Stimulated activated CD4-positive, alpha-beta T cell treated with anti-CD3 and anti-CD28 coated beads, Interleukin-2, amount 100 ng/mL, for 48 hours (primary cell): ENCODE measurements at places on chromosomes 11 and 22.

- DNase-seq: no peak
Observed at GRCh38 chr11:7004482-7004881, 15.7 kb downstream of the ZNF214 start.

DNA sequence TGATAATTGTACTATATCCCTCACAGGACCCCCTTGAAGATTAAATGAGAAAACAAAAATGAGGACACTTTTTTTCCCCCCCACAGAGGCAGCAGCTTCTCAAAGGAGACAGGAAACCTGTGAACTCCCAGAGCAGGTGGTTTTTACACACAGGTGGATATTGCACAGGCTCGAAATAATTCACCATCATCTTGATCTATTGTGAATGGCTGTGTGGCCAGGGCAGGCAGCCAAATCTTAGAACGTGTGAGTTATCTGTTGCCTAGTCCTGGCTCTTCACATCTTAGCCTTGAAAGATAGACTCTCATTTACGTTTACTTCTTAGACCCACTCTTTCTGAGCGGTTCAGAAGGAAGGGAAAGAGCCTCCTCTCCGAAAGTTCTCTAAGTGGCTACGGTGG is 23.5 kb downstream of the PPFIBP2 start:
- DNase-seq: no peak

- no peak for DNase-seq
Observed at GRCh38 chr11:75945446-75945845, 130.4 kb downstream of the UVRAG start.

DNA sequence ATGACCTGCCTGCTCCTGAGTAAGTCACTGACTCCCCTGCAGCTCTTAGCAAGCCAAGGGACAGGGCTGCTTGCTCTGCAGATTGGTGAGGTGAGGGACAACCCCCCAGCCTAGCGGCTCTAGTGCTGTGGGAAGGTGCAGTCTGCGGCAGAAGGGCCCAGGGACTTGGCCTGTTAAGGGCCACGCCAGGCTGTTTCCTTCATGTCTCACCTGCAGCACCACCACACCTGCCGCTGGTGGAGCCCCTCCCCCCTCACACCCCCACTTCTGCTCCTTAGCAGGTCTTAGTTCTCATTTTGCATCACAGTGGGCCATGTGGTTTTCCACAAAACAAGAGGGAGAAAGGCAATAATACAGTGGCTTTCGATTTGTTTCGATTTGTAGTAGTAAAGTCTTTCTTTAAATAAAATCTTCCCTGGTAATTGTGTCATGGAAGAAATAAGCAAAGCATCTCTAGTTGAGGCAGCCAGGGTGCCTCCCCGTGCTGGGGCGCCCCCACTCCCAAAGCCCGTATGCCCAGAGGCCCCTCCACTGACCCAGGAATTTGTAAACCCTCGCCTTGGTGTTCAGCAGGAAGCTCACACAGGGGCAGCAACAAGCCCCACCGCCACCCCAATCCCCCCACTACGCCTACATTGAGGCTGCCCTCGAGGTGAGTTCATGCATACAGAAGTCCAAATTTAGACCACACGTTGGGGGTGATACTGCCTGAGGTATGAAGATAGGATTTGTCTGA is 86.5 kb upstream of the CLDN5 start:
- DNase-seq: peak; percentile 19

- DNase-seq: no peak
Observed at GRCh38 chr11:61543606-61544306, 35.2 kb downstream of the LRRC10B start.

- DNase-seq: no peak
Observed at GRCh38 chr11:133215596-133216230, 316.6 kb downstream of the OPCML start.

DNA sequence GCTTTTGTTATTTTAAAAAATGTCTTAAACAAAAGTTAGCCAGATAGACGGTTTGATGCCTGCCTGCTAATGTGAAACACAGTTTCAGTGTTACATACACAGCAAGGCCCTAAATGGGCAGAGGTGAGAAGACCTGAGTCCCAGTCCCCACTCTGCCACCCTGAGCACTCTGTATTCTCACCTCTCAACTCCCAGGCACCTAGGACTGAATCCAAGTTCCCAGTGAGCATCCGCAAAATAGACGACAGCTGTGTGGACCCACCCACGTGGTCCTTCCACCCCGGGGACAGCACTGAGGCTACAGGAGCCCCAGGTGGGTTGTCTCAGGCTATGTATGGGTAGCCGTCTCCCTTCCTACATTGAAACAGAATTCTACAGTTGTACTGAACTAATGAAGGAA is 111.5 kb downstream of the RPL27A start:
- no peak for DNase-seq

DNA sequence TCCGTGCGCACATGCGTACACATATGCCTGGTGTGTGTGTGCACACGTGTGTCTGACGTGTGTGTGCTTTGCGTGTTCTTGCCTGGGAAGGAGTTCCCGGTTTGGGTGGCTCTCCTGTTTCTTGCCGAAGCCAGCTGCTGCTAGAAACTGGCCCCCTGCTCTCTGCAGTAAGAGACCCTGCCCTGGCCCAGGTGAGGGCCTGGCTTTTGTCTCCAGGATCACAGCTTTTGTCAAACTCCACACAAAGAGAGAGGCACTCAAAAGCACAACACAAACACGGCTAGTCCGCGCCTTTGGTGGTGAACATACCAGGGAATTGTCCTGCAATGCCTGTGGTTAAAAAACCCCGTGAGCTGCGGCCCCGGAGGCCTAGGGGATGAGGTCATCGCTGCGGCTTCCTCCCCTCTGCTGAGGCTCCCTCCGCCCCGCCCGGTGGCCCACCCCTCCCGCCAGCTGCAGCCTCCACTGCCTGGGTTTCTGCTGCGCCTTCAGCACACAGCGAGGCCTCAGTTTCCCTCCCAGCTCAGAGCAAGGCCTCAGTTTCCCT is 88.9 kb downstream of the KCNQ1 start:
- DNase-seq: no peak

GRCh38 chr11:33635161-33635560 is 65.5 kb downstream of the C11orf91 start:
- DNase-seq: no peak

- no peak for DNase-seq
Observed at GRCh38 chr11:17770048-17770652, 35.6 kb downstream of the KCNC1 start.

DNA sequence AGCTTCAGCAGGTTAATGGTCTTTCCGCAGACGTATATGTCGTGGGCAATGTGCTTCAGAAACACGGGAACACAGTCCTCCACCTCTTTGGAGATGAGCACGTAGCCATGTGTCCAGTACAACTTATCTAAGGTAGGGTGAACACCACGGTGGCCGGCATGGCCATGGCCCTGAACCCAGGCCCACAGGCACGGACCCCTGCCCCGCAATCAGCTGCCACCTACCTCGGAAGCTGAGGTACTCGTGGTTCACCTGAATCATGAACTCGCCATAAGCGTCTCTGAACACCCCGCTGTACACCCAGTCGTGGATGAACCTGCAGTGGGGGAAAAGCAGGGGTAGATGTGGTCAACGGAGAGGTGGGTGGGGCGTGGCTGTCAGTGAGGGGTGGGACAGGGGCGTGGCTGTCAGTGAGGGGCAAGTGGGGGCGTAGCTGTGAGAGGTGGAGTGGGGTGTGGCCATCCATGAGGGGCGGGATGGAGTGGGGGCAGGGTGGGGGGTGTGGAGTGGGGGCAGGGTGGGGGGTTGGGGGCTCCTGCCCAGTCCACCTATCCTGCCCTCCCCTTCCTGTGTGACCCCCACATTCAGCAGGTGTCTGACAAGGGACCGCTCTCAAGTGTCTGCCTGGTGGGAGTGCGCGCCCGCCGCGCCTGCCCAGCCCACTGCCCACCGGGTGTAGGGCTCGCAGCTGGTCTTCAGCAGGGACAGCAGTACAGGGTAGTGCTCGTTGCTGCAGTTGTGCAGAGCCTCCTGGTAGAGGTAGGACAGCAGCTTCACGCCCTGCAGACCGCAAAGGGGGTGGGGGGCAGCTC is 18.6 kb downstream of the TUBGCP6 start:
- no peak for DNase-seq

- no peak for DNase-seq
Observed at GRCh38 chr22:39106326-39106725, 9.3 kb downstream of the APOBEC3H start.

GRCh38 chr11:12402025-12402424 is 24.7 kb downstream of the PARVA start:
- DNase-seq: no peak

DNA sequence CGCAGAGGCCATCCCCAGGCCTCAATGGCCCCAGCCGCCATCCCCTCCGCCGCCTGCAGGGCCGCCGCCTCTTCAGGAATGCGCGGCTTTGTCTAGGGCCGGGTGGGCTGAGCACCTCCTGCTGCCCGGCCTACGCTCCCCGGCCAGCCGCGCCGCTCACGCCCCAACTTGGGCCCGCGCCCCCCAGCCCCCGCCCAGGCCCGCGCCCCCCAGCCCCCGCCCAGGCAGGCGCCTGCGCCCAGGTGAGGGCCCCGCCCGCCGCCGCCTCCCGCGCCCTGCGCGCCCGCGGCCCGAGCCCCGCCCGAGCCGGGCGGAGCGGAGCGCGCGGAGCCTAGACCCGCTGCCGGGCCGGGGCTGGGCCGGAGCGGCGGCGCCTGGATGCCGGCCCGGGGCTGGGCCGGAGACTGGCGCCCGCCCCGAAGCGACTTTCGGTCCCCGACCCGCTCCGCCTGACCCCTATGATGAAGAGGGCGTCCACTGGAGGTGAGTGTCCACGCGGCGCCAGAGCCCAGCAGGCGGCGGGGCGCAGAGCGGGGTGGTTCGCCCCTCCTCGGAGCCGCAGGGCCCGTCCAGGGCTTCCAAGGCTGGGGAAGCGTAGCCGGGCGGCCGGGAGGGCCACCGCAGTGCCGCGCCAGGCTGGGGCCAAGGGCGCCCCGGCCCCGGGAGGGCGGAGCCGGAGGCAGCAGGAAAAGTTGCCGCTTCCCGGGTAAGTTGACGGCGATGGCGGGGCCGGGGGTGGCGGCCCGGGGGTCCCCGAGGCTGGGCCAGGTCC is 34.3 kb upstream of the PRODH start:
- DNase-seq: no peak

GRCh38 chr11:25423436-25424199 is 908.3 kb upstream of the ANO3 start:
- no peak for DNase-seq

- no peak for DNase-seq
Observed at GRCh38 chr11:86202013-86202336, 42.6 kb upstream of the EED start.

DNA sequence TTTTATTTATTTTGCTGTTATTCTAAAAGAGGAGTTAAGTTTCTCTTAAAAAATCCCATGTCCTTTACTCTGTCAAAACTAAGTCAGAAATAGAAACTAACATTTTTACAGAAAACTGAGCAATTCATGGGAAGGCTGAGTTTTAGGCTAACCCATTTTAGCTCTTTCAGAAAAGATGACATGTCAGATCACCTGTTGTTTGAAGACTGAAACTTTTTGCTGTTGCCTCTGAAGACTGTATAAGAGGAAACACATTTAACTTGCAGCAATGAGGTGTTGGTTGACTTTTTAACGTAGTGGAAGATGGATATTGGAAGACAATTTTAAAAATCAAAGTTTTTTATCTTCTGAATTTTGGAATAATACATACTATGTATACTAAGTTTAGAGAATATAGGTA is 115.4 kb downstream of the METTL15 start:
- DNase-seq: no peak

DNA sequence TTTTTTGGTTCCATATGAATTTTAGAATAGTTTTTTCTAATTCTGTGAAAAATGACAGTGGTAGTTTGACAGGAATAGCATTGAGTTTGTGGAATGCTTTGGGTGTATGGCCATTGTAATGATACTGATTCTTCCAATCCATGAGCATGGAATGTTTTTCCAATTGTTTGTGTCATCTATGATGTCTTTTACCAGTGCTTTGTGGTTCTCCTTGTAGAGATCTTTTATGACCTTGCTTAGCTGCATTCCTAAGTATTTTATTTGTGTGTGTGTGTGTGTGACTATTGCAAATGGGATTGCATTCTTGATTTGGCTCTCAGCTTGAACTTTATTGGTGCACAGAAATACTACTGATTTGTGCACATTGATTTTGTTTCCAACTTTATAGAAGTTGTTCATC is 3.0 kb upstream of the CSF2RB start:
- no peak for DNase-seq

GRCh38 chr11:73087730-73088129 is 54.4 kb downstream of the FCHSD2 start:
- DNase-seq: no peak

DNA sequence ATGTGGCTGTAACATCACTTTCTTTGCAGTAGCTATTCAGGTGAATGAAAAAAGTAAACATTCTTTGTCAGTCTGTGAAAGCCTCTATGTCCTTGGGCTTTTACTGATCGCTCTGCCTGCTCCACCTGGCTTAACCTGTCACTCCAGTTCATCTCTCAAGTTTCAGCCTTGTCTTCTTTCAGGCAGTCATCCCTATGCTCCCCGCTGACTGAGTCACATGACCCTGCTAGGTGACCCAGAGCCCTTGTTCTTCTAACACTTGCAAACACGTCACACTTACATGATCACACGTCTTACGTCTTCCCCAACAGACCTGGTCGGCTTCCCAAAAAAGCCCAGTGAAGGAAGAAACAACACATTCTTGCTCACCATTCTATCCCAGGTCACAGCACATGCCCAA is 499.3 kb upstream of the TENM4 start:
- DNase-seq: no peak

- no peak for DNase-seq
Observed at GRCh38 chr11:12223771-12224536, 113.6 kb downstream of the MICAL2 start.
